ENCODE measurements at places on chromosomes 6 and 20.

GRCh38 chr20:33438481-33438880 is 5.1 kb downstream of the SNTA1 start:
- no peak for DNase-seq

DNA sequence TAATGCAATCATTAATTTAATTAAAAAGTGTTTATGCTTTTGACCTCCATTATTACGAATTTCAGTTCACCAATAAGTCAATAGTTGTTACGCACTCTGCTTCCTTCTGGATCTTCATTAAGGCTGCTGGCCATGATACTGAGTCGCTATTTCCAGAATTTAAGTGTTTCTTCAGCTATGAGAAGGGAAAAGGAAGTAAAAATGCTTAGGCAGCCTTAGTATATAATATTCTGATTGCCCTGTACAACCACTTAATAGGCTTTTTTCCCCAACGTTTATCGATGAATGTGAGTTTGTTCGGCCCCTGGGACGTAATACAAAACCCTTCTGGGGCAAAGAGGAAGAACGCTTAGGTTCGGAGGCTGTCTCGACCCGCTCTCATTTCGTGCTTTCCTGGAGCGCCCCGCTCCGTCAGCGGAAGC is 644 bp downstream of the OARD1 start:
- DNase-seq, result no peak

DNA sequence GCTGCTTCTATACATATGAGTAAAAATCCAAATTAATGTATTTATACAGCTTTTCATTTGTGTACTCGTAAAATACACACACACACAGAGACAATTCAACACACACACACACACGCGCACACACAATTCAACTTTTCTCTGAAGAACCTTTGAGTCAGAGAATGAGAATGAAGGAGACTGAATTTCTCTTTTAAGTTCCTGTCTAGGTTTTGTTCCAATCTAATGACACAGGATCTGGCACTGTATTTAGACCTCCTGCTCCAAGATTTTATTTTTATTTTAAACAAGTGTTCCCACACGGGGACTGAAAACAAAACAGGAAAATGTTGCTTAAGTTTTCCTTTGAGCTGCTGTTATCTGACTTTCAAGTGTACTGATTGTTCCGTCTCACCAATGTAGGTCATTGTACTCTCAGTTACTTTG is 250.8 kb downstream of the LAMA2 start:
- DNase-seq, result no peak

GRCh38 chr6:118277631-118278030 is 270.5 kb upstream of the PLN start:
- DNase-seq, result peak; percentile 57

DNA sequence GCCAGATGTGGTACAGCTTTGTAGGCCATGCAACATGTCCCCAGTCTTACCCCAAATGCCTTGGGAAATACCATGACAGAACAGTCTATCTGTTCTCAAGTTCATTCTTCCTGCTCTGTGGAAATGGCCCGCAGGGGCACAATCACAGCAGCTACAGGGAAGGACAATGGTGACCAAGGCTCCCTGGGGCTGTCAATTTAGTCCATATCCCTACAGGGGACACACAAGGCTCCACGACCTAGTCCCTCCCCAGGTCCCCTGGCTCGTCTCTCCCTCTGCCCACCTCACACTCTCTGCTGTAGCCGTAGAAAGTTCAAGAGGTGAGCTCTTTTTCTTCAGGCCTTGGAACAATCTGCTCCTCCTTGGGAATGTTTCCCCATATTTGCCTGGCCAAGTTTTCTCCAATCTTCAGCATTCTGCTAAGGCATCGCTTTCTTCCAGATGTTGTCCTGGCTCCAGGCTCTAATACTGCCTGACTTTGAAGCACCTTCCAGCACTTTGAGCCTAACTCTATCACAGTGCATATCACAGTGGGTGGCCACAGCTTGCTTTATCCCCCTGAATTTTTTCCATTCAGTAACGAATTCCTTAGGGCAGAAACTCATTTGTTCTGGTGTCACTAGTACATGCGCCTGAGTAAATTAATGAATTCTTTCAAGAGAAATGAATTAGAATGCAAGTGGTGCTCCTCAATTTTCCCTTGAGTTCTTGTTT is 92.6 kb downstream of the MAP3K7 start:
- DNase-seq, result peak; percentile 35

- no peak for DNase-seq
Measured at GRCh38 chr6:7150381-7151064, 42.8 kb downstream of the RREB1 start.

GRCh38 chr20:50034567-50035180 is 51.9 kb downstream of the SNAI1 start:
- DNase-seq, result no peak

GRCh38 chr20:14005996-14006395 is 10.7 kb downstream of the MACROD2 start:
- DNase-seq, result no peak

DNA sequence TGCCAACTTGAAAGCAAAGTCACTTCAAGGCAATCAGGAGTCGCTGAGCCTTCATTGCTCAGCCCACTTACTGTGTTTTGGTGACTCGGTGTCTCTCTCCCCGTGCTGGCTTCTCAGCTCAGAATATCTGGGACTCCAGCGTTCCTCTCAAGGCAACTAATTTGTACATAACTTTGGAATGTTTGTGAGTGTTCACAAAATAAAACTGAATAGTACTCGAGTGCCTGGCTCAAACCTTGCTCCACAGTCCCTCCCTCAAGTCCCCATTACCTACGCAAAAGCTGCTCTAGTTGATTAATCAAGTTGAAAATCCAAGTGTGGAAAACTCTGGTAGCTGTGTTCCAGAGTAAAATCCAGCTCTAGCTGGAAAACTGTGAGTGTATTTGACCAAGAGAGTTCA is 8.6 kb downstream of the IPCEF1 start:
- no peak for DNase-seq

- no peak for DNase-seq
Measured at GRCh38 chr20:22353586-22353985, 230.8 kb downstream of the FOXA2 start.

DNA sequence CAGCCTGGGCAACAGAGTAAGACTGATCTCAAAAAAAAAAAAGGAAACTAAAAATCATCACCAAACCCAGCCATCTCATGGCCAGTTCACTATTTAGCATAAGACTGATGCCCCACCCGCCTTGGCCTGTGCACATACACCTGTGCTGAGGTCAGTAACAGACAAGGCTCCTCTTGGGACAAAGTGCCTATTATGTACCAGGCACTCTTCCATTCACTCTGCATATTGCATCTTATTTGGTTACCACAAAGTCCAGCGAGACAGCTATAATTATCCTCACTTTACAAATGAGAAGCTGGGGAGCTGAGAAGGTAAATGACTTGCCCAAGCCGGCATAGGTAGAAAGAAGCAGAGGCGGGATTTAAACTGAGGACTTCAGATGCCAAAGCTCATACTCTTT is 3.8 kb downstream of the PTPRT start:
- DNase-seq, result no peak

DNA sequence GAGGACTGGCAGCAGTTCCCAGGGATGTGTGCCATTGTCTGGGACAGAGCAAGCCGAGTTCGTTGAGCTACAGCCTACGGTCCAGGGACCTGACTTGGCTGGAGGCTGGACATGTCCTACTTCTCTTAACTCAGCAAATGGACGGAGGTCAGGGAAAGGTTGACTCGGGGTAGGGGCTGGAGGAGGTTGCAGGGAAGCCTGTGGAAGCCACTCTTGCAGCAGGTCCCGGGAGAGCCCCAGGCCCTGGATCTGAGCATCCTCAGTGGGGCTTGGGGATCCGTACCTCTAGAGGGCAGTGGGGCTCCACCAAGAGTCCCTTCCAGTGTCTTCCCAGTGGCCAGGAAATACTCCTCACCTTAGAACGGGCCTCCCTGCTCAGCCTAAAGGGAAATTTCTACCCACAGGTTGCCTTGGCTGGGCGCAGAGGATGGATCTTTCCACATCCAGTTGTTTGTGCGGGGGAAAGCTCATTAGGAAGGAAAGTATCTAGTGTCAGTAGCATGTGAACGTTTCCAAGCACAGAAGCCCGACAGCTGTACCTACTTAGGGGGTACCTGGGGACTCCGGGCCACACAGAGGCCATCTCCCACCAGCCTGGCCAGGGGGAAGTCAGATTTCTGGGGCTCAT is 170.2 kb downstream of the NFATC2 start:
- peak; percentile 28 for DNase-seq

DNA sequence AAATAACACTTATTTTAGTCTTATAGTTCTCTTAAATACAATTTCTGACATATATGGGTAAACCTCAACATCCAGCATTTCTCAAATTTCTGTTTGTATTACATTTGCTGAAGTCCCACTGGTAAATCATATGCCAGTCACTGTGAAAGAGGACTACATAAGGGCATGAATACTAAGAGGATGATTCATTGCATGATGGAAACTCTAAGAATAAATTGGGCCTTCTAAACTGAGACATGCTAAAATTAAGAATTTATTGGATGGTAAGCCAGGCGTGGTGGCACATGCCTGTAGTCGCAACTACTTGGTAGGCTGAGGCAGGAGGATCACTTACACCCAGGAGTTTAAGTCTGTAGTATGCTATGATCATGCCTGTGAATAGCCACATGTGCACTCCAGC is 12.1 kb downstream of the DEFB123 start:
- no peak for DNase-seq

DNA sequence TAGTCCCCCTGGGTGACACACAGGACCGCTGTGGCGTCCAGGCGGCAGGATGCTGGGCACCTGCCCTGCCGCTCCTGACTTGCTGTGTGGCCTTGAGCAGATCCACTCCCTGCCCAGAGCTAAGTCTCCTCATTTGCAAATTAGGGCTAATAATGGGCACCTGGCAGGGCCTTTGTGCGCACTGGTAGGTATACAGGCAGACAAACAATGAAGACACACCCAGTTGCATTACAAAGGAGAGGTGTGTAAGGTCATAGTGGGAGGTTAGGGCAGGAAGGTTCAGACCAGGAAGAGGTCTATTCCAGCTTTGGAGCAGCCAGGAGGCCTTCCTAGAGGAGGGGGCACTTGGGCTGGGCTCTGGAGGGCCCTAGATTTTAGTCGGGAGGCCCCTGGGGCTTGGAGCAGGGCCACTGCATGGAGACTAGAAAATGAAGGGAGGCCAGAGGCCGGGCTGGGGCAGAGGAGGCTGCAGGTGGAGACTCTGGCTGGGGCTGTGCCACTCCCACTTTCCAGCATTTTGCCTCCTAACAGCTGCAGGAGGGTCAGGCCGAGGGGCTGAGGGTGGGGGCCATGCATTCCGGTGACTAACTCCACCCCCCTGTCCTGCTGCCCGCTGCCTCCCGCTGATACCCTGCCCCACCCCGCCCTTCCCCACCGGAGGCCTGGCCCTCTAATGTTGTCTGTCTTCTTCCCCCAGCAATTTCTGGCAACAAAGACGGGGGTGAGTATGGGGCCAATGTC is 28.5 kb downstream of the MYH7B start:
- DNase-seq, result no peak

GRCh38 chr6:29632789-29633533 is at the start of gene GABBR1:
Gene GABBR1, minus strand, starts transcription at chr6:29633183. Its CDS starts 798 bp downstream, at chr6:29632385.
- DNase-seq, result peak; percentile 98

DNA sequence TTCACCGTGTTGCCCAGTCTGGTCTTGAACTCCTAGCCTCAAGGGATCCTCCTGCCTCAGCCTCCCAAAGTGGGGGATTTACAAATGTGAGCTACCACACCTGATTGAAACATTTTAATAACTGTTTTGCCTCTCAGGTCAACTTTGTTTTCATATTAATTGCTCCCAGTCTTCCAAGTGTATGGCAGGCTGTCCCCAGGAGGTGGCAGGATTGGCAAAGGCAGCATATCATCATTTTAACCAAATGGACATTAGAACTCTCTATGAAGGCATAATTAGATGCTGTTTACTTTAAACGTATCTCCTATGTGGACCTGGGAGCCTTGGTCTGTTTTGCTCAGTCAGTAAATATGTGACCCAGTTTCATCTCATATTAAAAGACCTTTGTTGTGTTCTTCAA is 59.2 kb upstream of the CSE1L start:
- no peak for DNase-seq

- no peak for DNase-seq
Measured at GRCh38 chr6:1377526-1377925, 11.8 kb upstream of the FOXF2 start.

- no peak for DNase-seq
Measured at GRCh38 chr6:34945317-34945716, 56.3 kb downstream of the ANKS1A start.

GRCh38 chr20:51926670-51927305 is 124.5 kb upstream of the SALL4 start:
- no peak for DNase-seq
